ENCODE measurements at places on chromosomes 7 and 10. TPM values are rescaled to one million over a fixed set of nuclear protein-coding genes. Genes with fewer than 3 reads are reported as not detected.

The STOX1 gene
- total RNA-seq: 1.6 TPM

The STRIP2 gene
- total RNA-seq: 0.55 TPM

The PLEKHS1 gene
- 16.1 TPM for total RNA-seq

DNA sequence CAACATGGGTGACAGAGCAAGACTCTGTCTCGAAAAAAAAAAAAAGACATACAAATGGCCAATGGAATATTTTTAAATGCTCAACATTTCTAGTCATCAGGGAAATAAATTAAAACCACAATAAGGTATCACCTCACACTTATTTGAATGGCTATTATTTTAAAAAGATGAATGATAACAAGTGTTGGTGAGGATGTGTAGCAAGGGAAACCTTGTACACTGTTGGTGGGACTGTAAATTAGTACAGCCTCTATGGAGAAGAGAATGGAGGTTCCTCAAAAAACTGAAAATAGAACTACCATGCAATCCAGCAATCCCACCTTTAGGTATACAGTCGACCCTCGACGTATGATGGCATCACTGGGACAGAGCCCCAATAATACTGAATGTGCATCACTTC is 65.4 kb upstream of the DIP2C start:
- DNase-seq: no peak

GRCh38 chr10:121449482-121449924 is 148.7 kb downstream of the FGFR2 start:
- DNase-seq: no peak

GRCh38 chr10:103467406-103467805 is 8.7 kb upstream of the CALHM1 start:
- no peak for DNase-seq

DNA sequence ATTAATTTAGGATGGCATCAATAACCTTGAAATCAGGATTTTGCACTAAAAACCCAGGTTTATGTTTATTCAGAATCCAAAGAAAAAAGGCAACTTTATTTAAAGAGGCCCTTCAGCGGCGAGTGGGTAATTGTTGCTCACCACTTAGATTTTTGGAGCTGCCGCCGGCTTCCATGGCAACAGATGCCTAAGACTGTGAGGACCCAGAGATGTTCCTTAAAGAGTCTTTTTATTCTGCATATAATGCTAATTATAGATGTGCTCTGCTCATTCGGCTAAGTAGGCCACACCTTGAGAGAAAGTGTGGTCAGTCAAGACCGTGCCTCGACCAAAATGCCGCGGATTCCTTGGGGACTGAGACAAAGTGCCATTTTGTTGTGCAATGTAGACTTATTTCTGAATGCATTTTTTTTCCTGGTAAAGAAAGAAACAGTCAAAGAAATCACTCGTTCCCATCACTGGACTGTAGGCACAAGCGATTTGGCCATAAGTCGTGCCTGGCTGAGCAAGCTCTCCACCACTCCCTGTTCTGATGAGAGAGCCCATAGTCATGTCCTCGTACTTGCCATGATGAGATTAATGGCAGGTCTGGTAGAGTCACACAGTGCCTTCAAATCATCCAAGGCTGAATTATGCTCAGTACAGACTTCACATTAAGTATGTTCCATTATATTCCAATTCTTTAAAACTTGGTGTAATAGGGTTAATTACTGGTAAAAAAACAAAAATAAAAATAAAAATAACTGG is 21.4 kb upstream of the MGMT start:
- no peak for DNase-seq

DNA sequence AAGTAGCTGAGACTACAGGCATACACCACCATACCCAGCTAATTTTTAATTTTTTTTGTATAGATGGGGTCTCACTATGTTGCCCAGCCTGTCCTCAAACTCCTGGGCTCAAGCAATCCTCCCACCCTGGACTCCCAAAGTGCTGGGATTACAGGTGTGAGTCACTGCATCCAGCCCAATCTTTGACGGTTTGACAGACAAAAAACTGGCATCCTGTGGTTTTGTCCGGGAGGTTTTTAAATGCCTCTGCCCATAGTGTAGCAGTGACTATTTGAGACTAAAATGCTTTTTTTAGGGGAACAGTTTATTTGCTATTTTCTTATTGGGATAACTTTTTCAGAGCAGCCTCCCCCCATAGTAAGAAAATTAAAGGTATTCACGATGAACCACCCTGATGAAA is 523.7 kb upstream of the GALNT17 start:
- no peak for DNase-seq

Measured in pancreas (tissue), 10 donors.